ENCODE measurements at places on chromosomes 3 and 15.

GRCh38 chr15:31228011-31228484 is 98.6 kb upstream of the KLF13 start:
- DNase-seq: no peak

- DNase-seq: no peak
Measured at GRCh38 chr3:45948311-45948781, 5.1 kb downstream of the CXCR6 start.

GRCh38 chr3:191391861-191392808 is 61.8 kb upstream of the UTS2B start:
- no peak for DNase-seq

GRCh38 chr15:95134431-95135110 is 903.2 kb downstream of the MCTP2 start:
- no peak for DNase-seq

DNA sequence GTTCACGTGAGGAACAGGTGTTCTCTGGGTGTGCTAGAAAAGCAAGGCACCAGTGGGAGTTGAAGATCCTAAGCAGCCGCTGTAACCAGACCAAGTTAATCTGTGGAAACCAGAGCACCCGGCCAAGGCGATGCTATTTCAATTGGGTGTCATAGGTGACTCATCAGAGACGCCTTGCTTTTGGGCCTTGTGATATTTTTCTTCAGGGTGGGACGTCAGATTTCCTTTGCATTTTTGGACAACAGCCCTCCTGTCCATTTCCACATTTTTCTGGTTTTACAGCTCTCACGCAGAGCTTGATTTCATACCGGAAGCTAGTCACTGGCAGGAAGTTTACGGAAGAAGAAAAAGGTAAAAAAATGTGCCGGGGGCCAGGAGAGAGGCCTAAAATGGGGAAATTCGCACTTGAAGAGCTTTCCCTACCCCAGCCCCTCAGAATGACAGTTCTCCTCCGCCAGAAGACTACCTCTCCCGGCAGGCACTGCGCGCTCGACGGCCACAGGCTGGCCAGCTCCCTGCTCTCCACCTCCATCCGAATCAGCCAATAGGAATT is 471 bp upstream of the KBTBD8 start:
- DNase-seq: no peak

DNA sequence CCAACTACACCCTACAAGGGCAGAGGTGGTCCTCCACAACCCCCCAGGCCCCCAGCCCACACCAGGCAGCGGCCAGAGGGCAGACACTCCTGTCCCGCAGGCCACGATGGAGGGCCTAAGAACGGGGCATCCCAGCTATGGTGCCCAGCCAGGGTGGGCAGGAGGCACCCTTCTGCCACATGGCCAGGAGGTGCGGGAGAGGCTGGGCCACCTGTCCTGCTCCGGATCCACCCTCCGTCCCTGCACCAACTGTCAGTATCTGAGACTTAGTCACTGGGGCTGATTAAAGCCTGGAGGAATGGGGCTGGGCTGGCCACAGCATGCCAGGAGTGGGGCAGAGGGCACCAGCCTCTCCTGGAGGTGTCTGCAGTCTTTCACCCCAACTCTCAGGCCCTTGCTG is 37.9 kb downstream of the TNK2 start:
- DNase-seq: no peak

- DNase-seq: no peak
Measured at GRCh38 chr3:127682561-127682960, 9.8 kb downstream of the ABTB1 start.

DNA sequence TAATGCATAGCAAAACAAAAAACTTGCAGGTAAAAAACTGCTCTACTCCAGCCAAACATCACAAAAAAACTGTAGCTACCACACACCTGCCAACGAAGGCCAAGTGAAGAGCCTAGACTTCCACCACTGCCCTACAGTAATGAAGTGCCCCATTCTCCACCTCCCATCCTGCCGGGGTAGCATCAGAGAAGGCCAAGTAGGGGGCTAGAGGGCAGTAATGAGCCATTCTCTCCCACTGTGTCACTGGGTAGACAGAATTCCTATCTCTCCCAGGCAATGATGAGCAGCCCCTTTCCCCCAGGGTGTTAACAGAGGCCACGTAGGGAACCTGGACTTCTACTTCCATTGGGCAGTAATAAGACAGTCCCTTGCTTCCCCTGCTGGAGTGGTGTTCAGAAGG is 9.5 kb downstream of the SEC22C start:
- no peak for DNase-seq

GRCh38 chr3:157122116-157122515 is 37.8 kb downstream of the CCNL1 start:
- no peak for DNase-seq

GRCh38 chr3:161559177-161559998 is 62.8 kb downstream of the OTOL1 start:
- DNase-seq: no peak

- no peak for DNase-seq
Measured at GRCh38 chr3:56800832-56801661, 702 bp downstream of the ARHGEF3 start.

DNA sequence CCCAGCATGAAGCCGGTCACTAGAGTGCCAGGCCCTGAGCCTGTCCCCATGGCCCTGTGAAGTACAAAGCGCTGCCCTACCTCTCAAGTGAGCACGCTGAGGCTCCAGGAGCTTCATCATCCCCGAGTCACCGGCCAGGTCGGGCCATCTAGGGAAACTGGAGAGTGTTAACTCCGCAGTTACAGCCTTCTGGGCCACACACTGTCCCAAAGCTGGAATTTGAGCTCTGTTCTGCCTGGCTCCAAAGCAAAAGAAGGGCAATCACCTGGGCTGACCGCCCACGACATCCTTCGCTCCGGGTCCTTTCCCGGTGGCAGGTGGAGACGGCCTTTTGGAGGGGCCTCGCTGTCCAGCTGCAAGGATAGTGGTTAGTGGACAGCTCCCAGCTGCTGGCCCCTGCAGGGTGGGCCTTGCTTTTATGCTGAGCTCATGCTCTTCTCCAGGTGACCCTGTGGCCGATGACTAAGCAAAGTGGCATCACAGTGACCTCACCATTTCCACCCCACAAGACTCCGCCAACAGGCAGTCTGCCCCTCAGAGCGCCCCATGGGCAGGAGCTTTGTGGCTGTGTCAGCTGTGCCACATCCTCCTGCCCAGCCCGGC is 3.5 kb upstream of the MUC4 start:
- DNase-seq: no peak

DNA sequence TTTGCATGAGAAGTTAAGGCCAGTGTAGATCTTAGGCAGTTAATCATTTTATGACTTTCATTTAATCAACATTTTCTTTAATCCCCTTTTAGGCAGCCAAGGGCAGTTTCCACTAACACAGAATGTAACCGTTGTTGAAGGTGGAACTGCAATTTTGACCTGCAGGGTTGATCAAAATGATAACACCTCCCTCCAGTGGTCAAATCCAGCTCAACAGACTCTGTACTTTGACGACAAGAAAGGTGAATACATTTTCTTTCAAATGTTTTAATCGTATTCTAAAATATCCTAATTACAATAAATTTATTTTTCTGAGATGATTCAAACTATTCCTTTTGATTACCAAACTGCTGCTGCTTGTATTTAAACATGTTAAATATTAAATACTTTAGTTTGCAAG is 843.2 kb downstream of the CADM2 start:
- DNase-seq: no peak

- no peak for DNase-seq
Measured at GRCh38 chr3:16433701-16434151, 79.8 kb downstream of the RFTN1 start.

DNA sequence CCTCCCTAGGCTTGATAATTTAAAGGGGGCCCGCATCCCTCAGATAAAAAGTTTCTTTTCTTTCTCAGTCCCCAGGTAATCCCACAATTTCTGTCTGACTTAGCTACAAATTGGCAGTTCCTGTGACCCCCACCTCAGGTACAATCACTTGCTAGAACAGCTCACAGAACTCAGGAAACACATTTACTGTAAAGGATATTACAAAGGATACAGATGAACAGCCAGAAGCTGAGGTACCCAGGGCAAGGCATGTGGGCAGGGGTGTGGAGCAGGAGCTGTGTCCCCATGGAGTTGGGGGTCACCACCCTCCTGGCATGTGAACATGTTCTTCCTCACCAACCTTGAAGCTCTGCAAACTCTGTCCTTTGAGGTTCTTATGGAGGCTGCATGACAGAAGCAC is 73.8 kb downstream of the CMTM8 start:
- no peak for DNase-seq

- no peak for DNase-seq
Measured at GRCh38 chr3:141303481-141304223, 64.7 kb upstream of the ZBTB38 start.

GRCh38 chr3:14775563-14775962 is 43.2 kb upstream of the FGD5 start:
- no peak for DNase-seq

DNA sequence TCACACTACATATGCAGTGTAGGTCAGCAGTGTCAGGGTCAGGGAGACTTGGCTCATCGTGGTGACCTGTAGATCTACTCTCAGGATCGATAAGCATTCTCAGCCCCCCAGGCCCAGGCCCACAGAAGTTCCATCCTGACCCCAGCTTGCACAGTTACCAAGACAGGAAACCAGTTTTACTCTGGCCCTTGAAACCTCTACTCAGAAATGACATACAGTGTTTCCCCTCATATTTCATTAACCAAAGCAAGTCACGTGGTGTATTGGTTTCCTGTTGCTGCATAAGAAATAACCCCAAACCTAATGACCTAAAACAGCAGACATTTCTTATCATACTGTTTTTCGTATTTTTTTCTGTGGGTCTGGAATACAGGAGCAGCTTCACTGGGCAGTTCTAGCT is 242.2 kb downstream of the SLCO3A1 start:
- DNase-seq: no peak

DNA sequence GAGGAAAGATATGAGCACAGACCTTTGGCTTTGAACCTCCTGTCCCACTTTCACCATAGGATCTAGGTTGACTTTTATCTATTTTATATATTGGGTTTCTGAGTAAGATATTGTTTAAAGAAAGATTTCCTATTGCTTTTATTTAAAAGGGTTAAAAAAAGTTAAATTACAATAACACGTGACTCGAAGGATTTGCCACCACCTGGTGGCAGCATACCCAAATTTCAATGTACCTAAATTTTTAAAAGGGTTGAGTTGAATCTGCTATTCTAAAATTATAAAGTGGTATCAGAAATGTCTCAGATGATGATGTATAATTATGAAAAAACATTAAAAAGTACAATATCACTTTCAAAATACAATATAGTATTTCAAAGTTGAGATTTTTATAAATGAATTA is 368.4 kb downstream of the MECOM start:
- no peak for DNase-seq

DNA sequence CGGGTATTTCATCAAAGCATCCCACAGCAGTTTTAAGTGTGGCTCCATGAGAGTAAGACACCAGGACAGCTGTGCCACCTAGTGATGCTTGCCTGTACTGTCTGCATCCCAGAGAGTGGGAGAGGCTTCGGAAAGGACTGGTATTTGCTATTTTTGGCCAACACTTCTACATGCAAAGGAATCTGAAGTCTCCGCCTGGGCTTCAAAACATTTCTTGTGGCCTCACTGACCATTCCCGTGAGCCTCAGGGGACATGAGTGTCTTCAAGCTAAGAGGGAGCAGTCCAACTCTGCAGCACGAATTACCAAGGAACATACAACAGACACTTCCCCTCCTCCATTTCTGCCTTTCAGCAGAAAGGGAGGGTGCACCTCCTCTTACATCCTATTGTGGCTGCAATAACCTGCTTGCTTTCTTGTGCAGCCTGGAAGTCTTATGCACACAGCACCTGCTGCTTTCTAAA is 177.5 kb downstream of the RORA start:
- no peak for DNase-seq

DNA sequence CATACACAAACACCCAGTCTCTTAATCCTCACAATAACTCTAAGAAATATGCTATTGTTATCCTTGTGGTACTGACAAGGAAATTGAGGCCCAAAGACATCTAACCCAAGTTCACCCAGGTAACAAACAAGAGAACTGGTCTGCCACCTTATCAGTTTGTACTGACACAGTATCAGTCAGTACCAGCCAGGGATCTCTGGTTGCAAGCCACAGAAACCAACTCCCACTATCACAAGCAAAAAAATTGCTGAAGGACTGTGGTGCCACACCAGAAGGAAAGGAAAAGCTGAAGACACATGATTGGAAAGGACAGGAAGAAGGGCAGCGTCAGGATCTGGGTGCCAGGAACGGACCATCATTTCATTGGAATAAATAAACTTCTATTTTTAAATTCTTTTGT is 63.8 kb upstream of the GLCE start:
- DNase-seq: no peak

DNA sequence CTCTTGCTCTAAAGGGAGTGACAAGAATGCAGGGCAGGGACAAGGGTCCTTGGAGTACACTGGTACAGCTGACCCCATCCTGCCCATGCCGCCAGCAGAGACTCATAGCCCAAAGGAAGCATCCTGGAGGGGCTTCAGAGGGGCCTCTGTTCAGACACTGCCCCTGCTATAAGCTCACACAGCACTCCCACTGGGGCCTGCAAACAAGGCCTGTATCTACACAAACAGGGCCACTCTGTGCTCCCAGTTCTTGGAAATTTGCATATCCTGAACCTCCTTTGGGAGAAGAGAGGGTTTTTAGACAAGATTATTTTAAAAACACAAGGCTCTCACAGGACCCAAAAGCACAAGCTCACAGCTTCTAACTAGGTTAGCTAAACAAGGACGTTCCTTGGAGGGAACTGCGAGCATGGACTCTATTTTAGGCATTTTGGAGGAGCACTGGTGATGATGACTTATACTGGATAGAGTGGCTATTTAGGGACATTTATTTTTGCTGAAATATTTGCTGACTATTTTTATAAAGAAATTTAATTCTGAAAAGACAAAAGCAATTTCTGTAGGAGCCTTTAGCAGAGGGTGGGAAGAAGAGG is 16.4 kb upstream of the ANKRD34C start:
- DNase-seq: no peak
